ENCODE measurements at places on chromosomes 11 and 22.
A peak's percentile ranks its signal among the peaks of the same experiment; 100 is the strongest.

DNA sequence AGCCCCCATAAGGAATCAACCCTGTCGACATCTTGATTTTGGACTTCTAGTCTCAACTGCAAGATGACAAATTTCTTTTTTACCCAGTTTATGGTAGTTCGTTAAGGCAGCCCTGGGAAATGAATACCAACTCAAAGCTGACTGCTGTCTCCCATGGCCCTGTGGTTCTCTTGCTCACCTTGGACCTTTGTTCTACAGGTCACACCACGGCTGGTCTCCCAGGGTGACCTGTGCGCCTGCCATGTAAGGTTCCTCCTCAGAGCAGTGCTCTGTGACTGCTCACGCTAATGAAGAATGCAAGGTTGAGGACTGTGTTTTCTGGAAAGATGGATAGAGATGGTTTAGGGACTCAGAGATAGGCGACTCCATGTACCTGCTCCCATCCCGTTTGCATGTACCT, 68.2 kb downstream of the ZNRF3 start:
- DNase-seq, result no peak

DNA sequence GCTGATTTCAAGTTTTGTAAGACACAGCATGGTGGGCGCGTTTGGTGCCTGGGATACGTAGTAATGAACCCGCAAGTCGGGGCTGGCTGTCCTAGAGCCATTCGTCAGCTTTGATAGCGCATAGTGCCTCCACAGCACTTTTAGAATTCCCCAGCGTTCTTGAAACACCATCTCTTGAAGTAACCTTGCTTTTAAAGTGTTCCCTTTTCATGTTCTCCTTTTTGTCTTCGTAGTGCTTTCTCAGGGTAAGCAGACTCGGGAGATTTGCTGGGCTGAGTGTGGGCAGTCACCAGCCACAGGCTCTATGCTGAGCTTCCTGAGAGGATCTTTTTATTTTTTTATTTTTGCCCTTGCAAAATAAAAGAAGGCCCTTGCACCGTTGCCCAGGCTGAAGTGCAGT, 39.6 kb upstream of the CTTN start:
- no peak for DNase-seq

- DNase-seq, result no peak
Measured at GRCh38 chr22:37304595-37305343, 22.5 kb downstream of the CYTH4 start.

DNA sequence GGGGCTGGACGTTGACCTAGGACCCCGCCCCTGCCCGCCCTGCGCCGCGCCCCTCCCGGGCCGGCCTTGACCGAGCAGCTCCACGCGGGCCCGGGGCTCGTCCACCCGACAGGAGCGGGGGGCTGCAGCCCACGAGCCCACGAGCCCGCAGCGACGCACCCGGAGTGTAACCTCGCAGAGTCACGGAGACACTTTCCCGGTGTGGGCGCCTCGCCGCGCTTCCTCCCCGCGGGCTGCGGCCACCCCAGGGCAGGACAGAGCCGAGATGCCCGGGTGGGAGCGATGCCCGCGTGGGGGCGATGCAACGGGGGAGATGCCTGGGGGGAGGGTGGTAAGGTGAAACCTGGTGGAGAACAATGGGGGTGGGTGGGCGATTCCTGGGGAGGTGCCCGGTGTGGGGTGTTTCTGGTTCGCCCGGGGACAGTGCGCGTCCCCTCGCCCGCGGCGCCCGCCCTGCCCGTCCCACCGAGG, 4.9 kb upstream of the ZBED4 start:
- no peak for DNase-seq

GRCh38 chr11:80586464-80586863, 1145.6 kb upstream of the TENM4 start:
- no peak for DNase-seq

DNA sequence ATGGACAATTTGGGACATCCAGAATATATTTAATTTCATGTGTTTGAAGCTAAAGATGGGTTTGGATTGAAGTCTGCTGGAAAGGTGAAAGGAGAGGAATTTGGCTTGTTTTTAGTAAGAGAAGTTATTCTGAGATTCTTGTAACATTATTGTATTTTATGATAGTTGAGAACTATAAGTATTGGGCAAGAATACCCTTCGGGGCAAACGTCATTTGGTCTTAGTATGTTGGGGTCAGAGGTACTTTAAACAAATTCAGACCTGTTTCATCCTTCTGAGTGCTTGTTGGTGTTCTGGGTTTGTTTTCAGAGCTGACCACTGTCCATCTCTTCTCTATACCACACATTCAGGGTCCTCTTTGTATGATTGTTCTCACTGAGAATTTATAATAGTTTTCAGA, 19.5 kb downstream of the PANX1 start:
- DNase-seq, result no peak

- DNase-seq, result peak; percentile 84
Measured at GRCh38 chr11:3014057-3014938, 22.2 kb upstream of the NAP1L4 start.

GRCh38 chr11:15006139-15006759, 34.1 kb upstream of the CALCA start:
- DNase-seq, result no peak

- DNase-seq, result no peak
Measured at GRCh38 chr11:33635161-33635560, 65.5 kb downstream of the C11orf91 start.

DNA sequence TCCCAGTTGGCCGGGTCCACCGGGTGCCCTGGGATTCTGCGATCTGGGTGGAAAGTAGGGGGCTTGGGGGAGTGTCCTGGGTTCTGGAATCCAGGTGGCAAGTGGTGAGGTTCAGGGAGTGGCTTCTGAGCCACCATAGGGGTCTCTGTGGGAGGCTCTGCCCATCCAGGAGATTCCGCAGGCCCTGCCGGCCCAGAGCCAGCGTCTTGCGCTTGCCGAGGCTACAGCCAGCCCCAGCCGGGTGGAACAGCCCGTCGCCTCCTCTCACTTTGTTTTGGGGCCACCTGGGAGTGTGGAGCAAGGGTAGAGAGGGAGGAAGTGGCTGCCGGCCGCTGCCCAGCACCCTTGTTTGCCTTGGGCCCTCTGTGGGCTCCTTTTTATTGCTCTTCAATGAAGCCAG, 60.6 kb upstream of the PPP6R3 start:
- no peak for DNase-seq

- no peak for DNase-seq
Measured at GRCh38 chr11:501683-502287, 5.3 kb downstream of the RNH1 start.

DNA sequence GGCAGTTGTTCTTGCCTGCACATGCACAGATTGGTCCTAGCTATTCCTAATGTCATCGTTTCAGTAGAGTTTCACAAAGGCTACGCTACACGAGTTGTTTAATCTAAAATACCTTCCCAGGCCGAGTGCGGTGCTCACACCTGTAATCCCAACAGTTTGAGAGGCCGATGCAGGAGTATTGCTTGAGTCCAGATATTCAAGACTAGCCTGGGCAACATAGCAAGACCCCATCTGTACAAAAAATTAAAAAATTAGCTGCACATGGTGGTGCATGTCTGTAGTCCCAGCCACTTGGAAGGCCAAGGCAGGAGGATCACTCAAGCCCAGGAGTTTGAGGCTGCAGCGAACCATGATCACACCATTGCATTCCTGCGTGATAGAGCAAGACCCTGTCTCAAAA, 56.2 kb downstream of the TNRC6B start:
- DNase-seq, result no peak

DNA sequence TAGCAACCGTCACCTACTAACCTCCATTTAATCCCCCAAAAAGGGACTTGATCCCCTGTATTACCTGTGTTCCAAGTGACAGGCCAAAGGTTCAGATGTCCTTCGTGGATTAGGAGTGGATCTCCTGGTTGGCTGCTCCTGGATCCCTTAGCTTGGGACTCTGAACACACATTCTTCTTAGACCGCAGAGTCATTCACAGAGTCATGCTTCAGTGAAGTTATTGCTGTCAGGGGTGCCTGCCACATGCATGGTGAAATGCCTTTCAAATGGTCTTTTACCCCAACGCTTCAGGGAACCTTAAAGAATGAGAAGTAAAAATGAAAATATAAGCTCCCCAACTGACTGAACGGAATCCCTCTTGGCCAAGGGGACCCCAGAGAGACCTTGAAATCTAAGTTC, 49.1 kb downstream of the ADAMTS8 start:
- no peak for DNase-seq

GRCh38 chr11:1619449-1619848, 2.5 kb downstream of the KRTAP5-4 start:
- no peak for DNase-seq

- DNase-seq, result no peak
Measured at GRCh38 chr11:58004664-58005063, 19.0 kb upstream of the OR9Q1 start.

DNA sequence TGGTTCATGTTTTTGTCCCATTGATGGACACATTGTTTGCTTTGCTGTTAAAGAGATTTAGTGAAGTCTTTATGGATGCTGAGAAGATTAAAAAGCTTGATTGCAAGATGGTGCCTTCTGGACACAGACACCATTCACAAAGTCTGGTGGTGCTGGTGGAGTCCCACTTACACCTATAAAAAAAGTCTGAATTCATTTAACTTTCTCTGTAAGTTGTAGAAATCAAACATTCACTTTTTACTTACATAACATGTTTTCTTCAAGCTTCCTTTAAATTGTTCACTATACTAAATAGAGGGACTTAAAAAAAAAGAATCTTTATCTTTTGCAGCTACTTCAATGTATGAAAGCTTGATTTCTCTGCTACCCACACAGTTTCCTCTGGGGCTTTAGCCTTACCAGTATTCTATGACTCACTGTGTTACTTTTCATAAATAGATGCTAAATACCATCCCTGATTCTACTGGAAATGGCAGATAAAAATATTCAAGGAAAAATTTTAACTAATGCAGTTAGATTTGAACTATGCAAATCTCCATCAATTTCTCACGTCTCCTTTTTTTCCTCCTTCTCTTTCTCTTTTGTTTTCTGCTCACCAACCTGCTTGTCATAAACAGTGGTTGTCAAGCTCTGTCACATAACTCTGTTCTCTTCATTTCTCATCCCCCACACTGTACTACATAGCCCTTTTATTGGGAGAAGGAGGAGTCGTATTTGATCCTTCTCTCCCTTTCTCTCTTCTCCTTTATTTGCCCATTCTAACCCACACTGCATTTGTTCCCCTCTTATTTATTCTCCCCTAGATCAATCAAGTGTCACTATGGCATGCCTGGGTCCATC, 89.7 kb downstream of the FAM76B start:
- no peak for DNase-seq

- no peak for DNase-seq
Measured at GRCh38 chr11:36763187-36763586, 165.2 kb upstream of the RAG2 start.

DNA sequence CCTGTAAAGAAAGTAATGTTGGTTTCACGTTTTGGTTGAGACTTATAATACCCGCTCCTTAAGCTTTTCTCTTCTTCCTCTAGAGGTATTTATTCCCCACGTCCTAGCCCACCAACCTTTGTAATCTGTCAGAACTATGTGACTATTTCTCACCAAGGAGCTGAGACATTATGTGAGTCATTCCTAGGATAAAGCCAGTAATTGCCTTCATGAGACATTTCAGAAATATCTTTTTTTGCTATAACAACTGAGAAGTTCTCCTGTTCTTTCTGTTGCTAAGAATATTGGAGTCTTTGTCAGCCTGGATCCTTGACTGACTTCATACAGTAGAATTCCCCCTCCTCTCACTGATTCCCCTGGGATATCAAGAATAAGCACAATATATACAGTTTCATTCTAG, 1497.0 kb upstream of the TENM4 start:
- no peak for DNase-seq

DNA sequence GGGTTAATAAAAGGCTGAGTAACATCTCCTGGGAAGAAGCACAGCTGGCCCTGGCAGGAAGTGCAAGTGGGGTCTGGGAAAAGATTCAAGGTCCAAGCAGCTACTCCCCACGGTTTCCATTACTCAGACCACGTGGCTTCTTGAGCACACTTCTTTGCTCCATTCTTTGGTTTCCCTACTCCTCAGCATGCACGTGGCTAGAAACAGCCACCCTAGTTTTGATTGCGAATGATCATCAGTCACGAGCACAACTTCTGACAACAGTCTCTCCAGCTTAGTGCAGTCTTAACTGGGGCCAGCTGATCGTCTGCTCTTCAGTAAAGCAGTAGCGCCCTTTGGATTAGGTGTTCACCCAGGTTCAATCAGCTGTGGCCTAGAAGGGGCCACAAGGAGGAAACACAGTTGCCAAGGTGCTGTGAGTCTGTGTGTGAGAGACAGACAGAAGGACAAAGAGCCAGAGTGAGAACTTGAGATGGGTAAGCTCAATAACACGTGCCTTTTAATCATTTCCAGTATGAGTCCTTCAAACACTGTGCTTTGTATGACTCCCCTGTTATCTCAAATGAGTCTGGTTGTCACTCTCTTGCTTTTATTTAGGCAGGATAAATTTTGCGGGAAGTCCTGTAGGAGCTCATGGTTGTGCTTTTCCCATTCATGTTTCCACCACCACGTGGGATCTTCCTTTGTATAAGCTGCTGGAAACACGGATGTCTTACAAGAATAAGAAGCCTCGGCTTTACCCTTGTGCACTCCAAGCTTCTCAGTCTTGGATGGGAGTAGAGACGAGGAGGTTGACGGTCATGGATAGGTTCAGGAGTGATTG, 901 bp upstream of the PARVA start:
- peak; percentile 50 for DNase-seq

- DNase-seq, result no peak
Measured at GRCh38 chr11:1845561-1846452, 7.0 kb downstream of the TNNI2 start.

- no peak for DNase-seq
Measured at GRCh38 chr11:134517621-134518293, 105.7 kb upstream of the B3GAT1 start.

DNA sequence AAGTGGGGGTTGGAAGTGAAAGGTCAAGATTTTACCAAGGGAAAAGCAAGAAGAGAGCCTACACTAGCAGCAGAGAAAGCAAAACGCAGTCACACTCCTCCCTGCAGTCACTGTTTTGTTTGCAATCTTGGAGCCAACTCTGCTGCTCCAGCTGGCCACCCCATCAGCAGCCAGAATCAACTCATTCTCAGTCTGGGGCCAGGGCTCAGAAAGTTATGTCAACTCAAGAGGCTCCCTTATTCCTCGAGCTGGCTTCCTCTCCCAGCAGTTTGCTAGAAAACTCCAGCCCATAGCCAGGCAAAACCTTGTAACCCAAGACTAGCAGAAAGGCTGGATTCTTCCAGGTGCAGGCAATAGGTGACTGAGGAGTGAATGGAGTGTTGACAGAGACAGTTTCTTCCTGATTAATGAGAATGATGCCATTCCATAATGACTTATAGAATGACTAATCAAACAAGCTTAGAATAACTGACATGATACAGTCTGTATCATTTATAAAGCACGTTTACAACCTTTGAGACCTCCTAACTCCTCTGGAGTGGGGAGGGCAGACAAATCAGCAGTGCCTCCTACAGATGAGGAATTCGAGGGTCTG, 53.4 kb downstream of the P4HA3 start:
- peak; percentile 86 for DNase-seq

DNA sequence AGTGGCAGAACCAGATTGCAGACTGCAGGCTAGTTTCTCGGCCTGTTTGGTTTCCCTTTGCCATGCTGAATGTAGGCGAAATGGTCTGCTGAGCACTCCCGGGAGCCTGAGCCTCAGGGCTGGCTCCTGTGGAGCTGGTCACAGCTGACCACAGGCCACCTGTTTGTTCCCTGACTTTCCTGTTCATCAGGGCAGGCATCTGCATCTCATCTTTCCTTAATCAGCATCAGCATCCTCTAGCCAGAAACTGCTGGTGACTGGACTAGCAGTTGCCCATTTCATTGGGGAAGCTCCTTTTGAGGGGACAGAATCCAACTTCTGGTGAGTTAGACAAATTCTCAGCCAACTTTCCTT, 20.2 kb upstream of the C11orf96 start:
- DNase-seq, result no peak
